AG09309 (cell line): ENCODE measurements at places on chromosomes 1 and 21.

GRCh38 chr1:90919900-90920299, 101.9 kb downstream of the ZNF644 start:
- DNase-seq: no peak

DNA sequence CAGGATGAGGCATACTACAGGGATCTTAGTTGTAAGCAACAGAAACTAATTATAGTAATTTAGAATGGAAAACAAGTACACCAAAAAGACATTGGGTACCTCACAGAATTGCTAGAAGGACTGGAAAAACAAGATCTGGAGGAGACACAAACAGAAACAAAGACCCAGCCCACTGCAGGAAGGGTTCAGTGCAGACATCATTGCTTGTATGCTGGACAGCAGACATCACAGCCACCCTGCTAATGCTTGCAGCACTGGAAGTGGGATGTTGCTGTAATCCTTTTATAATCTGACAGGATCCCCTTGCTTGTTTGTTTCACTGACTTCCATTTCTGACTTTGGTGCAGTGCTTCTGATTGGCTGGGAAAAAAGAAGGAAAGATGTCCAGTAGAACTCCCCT, 111.4 kb upstream of the ZNF678 start:
- DNase-seq: no peak

GRCh38 chr1:89279011-89279466, 6.4 kb upstream of the GBP5 start:
- no peak for DNase-seq

- DNase-seq: no peak
Observed at GRCh38 chr21:31248598-31248997, 95.5 kb downstream of the TIAM1 start.

- DNase-seq: peak; percentile 49
Observed at GRCh38 chr1:246608616-246609376, 42.5 kb downstream of the CNST start.

DNA sequence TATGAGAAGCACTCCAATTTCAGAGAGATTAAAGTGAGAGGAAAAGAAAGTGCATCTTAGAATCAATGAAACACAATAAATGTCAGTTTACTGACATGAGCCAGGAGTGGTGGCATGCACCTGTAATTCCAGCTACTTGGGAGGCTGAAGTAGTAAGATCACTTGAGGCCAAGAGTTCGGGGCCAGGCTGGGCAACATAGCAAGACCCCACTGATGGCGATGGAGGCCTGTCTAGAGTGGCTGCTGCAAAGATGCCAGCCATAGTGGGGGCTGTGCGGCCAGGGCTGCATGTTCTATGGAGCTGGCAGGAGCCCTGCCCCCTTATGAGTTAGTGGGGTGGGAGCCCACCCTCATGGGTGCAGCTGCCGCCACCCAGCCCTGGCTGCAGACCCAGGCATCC, 27.3 kb downstream of the ZCCHC17 start:
- no peak for DNase-seq

DNA sequence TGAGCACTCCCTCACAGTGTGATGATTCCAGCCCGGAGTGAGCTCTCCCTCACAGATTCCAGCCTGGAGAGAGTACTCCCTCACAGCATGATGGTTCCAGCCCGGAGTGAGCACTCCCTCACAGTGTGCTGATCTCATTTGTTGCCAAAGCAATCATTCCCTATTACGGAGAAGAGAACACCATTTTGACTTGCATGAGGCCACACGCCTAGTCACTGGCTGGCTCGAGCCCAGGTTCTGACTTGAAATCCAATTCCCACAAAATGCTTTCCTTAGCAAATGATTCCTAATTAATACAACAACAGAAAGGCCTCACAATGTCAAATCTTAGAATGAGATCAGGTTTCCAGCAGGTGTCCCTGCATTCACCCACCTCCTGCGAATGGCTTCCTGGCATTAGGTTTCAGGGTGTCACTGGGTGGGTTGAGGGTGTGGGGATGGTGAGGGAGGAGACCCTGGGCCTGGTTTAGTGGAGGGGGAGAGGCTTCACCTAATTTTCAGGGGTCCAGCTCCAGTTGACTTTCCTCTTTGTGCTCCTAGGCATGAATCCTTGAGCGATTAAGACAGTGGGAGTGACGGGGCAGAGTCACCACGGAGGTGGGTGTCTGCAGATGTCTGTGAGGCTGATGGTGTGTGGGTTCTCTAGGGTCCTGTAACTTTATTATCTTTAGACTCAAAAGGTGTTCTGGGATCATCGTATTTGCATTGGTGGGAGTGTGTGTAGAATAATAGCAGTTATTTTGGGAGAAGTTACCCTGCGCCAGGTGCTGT, 158.5 kb downstream of the KCNJ6 start:
- DNase-seq: no peak

DNA sequence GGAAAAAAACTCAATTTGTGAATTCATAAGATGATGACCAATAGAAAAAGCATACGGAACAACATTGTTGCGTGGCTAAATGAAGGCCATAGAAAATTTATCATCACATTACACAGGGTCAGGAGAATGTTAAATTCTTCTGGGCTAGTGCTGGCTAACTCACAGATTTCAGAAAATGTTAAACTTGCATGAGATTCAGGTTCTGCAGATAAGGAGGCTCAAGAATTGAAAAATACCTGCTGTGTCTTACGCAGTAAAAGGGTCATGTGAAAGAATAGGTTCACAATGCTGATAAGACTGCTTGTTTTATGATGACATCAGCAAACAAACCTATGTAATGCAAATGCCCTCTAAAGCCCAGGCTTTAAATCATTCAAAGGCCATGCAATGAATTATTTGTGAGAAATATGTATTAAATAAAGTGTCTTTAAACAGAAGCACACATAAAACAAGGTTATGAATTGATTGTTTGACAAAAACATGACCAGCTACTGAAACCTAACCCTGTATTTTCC, 378.8 kb downstream of the USP25 start:
- DNase-seq: no peak

DNA sequence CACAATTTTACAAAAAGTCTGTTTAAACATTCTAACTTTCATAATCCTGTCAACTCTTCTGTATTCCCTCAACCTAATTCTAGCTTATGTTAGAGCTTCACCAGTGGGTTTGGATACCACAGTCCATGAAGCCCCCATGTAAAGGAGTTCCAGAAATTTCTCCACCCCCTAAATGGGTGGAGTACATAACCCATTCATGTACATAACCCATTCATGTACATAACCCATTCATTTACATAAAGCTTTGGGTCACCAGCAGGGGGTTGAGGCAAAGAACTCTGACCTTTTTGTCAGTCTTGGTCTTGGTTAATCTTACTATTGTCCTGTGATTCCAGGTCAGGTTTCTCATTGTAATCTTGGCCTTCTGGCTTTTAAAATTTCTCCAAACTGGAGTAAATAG, 61.6 kb downstream of the SMYD2 start:
- no peak for DNase-seq

DNA sequence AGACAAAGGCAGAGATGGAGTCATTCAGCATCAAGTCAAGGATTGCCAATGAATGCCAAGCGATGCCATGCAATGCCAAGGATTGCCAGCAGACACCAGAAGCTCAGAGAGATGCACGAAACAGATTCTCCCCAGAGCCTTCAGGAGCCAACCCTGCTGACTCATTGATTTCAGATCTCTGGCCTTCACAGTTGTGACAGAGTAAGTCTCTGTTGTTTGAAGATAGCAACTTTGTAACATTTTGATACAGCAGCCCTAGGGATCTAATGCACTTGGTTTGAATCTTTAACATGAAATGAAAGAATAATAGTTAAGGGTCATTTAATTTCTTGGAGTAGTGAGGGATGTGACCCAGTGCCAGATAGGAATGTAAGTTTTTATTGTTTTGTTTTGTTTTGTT, 287.4 kb upstream of the RUNX1 start:
- DNase-seq: no peak

DNA sequence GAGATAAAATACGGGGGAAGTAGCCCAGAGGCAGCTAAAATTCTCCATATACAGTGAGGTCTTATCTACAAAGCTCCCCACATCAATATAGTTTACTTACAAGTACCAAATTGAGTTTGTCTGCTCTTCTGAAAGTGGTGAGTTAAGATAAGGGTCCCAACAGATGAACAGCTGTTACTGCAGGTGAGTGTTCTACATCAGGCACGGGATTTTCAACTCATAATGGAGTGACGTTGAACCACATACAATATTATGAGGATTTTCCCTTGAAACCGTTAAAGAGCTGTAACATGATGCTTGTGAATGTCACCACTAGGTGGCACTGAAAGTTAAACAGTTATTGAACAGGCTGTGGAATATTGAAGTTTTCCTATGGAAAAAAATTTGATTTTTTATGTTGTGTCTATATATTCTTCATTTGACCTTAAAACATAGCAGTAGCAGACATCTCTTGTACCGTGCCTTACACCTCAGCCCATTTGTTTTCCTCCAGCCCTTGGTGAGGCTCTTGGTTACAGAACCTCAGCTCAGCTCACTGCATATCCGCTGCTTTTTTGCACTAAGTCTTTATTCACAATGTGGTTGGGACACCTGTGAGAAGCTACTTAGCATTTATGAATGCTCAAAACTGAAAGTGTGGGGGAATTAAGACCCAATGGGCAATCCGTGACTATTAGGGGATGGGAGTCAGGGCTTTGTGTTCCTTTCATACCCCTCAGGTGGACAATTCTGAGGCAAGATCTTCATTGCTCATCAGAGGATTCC, 23.2 kb downstream of the CD1D start:
- DNase-seq: peak; percentile 33

DNA sequence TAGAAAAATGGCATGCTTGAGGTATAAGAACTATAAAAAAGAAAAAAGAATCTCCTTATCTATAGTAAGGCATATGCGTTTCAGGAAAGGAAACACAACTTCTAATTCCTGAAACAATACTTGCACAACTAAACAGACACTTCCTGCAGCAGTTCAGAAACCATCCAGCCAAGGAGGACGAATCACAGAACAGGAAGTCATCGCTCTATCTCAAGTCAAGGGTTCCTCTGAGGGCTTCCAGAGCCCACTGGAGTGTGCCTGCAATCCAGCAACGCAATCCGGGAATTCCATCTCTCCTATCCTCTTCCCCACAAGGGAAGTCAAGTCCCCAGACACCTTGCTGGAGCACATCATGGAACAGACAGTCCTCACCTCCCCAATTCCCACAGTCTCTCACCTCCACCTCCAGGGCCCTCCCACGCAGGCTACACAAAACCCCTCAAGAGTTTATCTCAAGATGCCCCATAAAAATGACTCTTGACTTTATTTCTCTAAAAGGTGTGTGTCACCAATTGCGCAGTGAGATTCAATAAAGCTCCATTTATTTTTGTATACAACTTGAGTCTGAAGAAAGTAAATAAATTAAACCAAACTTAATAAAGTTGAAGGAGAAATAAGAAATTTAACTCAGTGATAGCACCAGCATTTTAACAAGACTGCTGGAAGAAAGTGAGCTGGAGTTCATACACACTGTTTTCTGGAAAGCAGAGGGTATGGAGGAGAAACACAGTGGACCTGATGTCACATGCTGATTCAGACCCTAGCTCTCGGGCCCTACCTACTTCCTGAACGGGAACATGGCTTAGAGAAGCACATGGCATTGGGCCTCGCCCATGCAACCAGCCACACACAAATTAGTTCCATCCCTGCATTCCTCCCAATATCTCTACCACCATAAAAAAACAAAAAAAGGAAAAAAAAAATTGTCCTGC, 39.9 kb downstream of the SIPA1L2 start:
- no peak for DNase-seq
